WTC11 (cell line): ENCODE measurements at places on chromosomes 12 and 14.

DNA sequence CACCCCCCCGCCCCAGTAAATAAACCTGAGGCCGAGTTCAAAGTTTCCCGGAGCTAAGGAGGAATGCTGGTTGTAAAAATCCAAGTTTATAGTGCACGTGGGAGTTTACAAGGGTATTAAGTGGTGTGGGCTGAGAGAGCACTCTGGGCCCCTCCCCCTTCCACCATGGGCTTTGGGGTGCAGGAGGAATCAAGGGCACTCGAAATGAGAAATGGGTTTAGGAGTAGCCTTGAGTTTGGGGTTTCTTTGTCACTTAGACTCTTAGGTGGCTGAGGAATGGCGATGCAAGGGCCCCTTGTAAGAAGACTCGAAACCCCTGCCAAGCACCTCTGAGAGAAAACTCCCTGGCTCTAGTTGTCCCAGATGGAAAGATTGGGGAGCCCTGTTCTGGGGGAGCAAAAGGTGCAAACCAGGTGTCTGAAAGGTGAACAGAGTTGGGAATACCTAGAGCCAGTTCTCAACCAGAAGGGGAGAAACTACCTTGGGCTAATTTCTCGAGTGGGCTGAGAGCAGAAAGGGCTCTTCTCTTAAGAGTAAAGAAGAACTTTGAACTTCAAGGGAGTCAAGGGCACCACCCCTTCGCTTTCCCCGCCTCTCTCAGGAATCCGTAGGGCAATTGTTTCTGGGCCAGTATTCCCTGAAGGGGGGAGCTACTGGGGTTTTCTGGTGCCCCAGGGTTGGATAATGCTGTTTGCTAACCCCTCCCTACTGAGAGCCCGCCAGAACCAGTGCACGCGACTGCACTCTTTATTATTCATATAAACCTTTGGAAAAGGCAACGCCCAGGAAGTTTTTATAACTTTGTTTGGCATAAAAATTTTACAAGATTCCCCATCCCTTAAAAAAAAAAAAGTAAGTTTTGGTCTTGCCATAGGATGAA lies 4.0 kb upstream of the HOTAIR start:
- DNase-seq: no peak

DNA sequence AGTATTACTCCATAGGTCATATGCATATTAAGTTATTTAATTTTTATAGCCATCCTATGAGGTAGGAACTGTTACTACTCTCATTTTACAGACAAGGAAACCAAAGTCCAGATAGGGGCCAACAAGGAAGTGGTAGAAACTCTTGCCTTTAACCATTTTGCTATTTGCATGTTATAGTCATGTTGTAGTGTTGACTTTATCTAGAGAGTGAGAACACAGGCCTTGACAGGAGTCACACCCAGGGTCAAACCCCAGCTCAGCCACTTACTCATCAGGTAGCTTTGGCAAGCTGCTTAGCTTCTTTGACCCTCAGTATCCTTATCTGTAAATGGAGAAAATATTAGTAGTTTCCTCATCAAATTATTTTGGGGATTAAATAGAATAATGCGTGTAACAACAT lies 156.2 kb downstream of the CAND1 start:
- no peak for DNase-seq

- no peak for DNase-seq
These were observed 106.1 kb downstream of the PAX9 start for GRCh38 chr14:36767603-36768281.

- no peak for DNase-seq
These were observed 64.9 kb upstream of the PCED1B start for GRCh38 chr12:47014474-47014873.

DNA sequence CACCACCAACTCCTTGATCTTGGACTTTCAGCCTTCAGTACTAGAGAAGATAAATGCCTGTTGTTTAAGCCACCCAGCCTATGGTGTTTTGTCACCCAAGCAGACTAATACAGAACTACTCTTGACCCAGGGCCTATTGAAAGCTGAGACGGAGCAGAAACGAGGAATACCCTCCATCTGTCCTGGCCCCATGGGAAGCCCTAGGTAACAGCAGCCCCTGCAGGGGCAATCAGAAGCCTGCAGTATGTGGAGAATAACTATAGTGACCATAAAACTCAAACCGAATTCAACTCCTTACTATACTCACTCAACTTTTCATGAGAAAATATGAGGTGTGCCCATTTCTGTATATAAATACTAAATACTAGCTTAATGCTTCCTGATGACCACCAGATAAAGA lies 307.4 kb downstream of the NUAK1 start:
- peak; percentile 15 for DNase-seq

GRCh38 chr12:107152315-107152714 lies 59.0 kb upstream of the CRY1 start:
- DNase-seq: no peak

DNA sequence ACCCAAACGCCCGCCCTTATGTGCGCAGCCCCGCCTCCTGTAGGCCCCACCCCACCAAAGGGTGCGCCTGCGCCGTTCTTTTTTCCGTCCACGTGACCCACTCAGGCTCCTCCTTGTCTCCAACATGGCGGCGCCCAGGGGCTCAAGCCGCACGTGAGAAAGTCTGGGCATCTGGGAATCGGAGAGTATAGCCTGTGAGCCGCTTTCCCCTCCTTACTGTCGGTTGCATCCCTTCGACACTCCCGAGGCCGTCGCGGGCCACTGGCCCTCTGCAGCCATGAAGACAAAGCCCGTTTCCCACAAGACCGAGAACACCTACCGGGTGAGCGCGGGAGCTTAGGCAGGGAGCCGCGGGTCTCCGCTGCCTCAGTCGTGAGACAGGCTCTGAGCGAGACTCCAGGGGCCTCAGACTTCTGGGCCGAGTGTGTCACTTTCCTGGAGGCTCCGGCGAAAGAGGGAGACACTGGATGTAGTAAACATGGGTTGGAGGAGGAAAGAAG lies at the start of gene UTP20:
Gene UTP20 (plus strand): TSS at position 100 of the 500 bp plus-strand sequence. CDS start 178 bp downstream, at position 278.
- peak; percentile 94 for DNase-seq

DNA sequence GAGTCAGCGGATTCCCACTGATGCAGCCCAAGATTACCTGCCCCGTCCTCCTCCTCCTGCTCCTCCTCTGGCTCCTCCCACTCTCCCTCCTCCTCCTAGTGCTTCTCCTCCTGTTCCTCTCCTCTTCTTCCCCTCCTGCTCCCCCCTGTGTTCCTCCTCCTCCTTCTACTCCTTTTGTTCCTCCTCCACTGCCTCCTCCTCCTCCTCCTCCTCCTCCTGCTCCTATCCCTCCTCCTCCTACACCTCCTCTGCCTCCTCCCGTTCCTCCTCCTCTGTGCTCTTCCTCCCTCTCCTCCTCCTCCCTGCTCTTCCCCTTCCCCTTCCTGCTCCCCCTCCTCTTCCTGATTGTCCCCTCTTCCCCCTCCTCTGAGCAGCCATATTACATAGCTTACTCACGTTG lies 141.3 kb downstream of the CACNA1C start:
- no peak for DNase-seq

- DNase-seq: no peak
These were observed 5.6 kb upstream of the HEBP1 start for GRCh38 chr12:13005649-13006048.

DNA sequence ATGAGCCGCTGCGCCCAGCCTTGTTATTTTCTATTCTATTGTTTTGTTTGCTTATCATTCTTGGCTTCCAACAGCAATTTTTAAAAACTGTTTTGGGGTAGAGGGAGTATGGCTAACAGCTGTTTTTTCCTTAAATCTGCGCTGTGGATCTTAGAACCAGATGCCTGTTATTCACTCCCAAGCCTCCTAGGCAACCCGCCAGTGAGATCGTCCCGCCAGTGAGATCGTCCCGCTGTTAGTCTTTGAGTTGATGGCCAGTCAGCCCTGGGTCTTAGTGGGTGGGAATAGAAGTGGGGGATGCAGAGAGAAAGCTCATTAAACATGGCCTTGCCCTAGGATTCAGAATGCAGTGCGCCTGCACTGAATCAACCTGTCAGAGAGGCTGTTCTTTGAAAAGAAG lies 67.3 kb upstream of the BICD1 start:
- no peak for DNase-seq

GRCh38 chr14:105249182-105250007 lies 1.1 kb downstream of the BTBD6 start:
- DNase-seq: peak; percentile 34

DNA sequence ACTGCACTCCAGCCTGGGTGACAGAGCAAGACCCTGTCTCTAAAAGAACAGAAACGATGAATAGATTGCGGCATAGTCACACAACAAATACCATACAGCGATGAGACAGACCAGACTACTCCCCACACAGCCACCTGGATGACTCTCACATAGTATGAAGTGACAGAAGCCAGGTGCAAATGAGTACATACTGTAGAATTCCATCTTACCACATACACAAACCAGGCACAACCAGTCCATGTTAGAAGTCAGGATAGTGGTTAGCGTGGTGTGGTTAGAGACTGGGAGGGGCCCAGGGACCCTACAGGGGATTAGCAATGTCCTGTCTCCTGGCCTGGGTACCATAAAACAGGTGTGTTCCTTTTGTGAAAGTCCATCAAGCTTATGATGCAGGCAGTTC lies 53.8 kb downstream of the FAM222A start:
- DNase-seq: no peak

DNA sequence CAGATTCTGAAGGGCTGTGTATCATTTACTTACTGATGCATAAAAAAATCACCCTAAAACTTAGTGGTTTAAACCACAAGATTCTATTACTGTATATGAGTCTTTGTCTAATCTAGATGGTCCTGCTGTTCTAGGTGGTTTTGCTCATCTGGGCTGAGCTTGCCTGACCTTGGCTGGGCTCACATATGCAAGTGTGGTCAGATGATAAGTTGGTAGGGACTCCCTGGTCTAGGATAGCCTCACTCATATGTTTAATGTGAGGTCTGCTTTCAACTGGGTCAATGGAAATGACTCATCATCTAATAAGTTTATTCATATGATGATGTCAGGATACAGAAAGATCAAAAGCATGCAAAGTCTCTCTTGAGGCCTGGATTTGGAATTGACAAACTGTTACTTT lies 887.8 kb downstream of the TRHDE start:
- DNase-seq: no peak

DNA sequence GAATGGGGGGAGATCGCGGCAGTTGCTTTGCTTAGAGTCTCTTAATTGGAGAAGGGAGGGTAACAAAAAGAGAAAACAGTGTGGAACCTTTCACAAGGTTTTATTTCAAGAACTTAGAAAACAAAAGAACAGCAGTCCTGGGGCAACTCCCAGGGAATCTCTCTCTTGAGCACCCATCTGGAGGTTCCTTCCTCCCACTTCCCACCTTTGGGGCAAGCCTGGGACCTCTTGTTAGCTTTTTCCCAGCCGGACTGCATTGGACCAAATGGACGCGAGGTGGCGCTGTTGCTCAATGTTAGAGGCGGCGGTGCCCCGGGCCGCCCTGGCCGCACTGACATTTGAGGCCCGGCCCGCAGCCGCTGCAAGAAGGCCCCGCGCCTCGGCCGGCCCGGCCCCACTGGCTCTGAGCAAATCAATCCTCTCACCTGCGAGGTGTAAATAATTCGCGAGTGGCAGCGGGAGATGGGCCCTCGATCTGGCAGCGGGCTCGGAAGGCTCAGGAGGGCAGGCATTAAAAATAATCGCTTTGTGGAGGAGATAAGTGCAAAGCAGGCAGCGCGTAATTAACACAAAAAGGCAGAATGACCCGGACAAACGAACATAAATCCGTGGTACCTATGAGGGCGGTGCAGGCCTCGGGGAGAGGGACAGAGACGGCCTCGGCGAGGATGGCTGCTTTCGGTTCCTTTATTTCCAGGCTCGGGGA lies 2.8 kb upstream of the HOXC8 start:
- DNase-seq: peak; percentile 96

GRCh38 chr12:54156578-54156977 lies 32.2 kb downstream of the SMUG1 start:
- DNase-seq: no peak

- DNase-seq: no peak
These were observed 68.8 kb upstream of the NOS1 start for GRCh38 chr12:117430246-117430645.

GRCh38 chr14:58430156-58430555 lies 2.6 kb downstream of the KIAA0586 start:
- DNase-seq: no peak

DNA sequence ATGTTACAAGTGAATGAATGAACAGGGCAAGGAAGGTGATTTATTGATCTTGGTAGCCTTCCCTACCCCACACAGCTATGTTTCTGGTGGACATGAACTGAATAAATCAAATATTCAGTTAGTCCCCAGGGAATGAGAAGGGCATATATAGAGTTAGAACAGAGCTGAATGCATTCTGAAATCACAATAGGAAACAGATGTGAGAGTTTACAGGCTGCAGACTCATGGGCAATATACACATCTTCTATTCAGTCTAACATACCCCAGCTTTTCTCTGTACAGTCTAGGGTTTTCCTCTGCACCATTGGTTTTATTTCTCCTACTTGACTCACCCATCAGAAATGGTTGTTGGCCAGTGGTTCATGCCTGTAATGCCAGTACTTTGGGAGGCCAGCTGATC lies 7.3 kb upstream of the STX2 start:
- DNase-seq: no peak

DNA sequence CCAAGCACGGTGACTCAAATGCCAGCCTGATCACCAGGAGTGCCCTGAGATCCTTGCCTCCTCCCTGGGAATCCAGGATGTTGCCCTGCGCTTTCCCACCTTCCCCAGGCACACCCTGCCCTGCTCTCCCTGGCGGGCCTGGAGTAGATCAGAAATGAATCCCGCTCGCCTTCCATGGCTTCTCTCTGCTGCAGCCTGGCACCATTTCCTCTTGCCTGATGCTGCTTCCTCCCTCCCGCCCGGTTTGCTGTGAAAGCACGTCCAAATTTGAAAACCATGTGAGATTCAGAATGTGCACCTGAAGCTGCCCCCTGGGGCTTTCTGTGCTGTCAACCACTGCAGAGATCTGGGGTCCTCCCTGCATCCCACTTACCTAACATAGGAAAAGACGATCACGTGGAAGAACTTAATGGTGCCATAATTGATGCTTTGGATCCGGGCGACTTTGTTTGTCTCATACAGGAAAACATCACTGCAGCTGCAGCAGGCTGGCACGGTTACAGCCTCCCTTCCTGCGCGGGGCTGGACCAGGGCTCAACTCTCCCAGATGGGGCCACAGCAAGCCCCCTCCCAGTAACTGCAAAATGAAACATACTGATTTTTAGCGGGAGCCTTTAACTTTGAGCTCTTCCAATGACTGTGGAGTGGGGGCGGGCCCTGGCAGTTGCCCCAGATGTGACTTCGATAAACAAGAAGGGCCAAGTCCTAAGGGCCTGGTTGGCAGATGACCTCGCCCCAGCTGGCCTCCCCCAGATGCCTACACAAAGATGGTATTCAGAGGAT lies 24.9 kb upstream of the C12orf76 start:
- DNase-seq: no peak

GRCh38 chr12:30967026-30967425 lies 40.5 kb downstream of the TSPAN11 start:
- DNase-seq: no peak

DNA sequence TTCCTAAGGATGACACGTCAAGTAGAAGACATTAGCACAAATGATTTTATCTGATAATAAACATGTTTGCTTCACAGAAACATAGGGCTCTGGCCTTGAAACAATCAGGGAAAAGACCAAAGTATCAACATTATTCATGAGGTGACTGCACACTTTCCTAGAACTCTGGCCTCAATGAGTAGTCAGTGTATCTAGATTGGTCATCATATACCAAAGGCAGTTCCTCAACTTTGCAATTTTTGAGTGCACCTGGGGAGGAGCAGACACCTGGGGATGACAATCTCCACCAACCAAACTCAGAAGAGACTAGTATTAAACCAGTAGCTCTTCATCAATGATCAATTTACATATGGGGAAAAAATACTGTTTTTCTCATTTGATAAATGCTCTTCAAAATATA lies 4.5 kb downstream of the EDDM3A start:
- no peak for DNase-seq
